ENCODE measurements at places on chromosomes 3 and 15. TPM values are rescaled to one million over a fixed set of nuclear protein-coding genes. Genes with fewer than 3 reads are reported as not detected.

- no peak for DNase-seq
Measured at GRCh38 chr15:57920911-57921310, 144.6 kb downstream of the ALDH1A2 start.

The FRMD5 gene
- total RNA-seq = 3.3 TPM

- no peak for DNase-seq
Measured at GRCh38 chr15:70047386-70048197, 50.1 kb downstream of the TLE3 start.

GRCh38 chr15:73620078-73620477 lies 13.1 kb downstream of the NPTN start:
- DNase-seq = no peak

DNA sequence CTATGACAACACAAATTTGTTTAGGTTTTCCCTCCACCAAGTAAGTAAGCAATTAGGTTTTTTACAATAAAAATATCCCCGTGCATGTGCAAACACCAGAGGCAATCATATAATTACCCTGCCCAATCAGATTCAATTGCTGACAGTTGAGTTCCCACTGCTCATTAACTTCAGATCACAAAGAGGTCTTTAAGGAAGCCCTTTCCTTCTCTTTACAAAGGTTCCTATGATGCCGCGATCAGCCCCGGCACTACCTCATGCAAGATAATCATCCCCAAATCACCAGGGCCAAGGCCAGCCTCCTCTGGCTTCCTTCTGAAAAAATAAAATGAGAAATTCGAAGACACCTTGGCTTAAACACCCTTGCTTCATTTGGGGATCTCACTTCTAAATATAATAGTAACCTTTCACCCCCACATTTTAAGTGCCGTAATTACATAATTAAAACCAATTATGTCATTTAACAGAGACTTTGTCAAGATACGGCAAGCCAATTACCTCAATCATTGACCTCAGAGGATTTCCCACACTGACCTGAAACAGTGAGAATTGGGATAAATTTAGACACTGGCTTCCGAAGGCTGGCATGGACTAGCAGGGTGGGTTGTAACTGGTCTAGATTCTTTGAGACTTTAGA lies 121.3 kb upstream of the WNT5A start:
- DNase-seq = no peak

- no peak for DNase-seq
Measured at GRCh38 chr3:114453361-114453780, 159.5 kb downstream of the TIGIT start.

The TAGLN3 gene
- total RNA-seq = not detected

- no peak for DNase-seq
Measured at GRCh38 chr3:64047787-64048186, 24.5 kb upstream of the PSMD6 start.

The SKOR1 gene
- total RNA-seq = 0.43 TPM

The KCNMB2 gene
- 4.4 TPM for total RNA-seq

The SCAANT1 gene
- total RNA-seq = not detected
